ENCODE measurements at places on chromosomes 7 and 10. TPM values are rescaled to one million over a fixed set of nuclear protein-coding genes. Genes with fewer than 3 reads are reported as not detected.

Gene MYOZ1
- 2.0 TPM for polyA plus RNA-seq

Gene POMZP3
- 17.2 TPM for polyA plus RNA-seq

Gene HOXA4
- 15.3 TPM for polyA plus RNA-seq

Gene KLHDC10
- 7.8 TPM for polyA plus RNA-seq

Gene SDK1
- polyA plus RNA-seq, result 0.27 TPM

Gene PDCD11
- polyA plus RNA-seq, result 5.9 TPM

Gene SPDYE9
- polyA plus RNA-seq, result not detected

Gene CACNB2
- 18.4 TPM for polyA plus RNA-seq

Gene LRRC4
- polyA plus RNA-seq, result 0.67 TPM

Gene TMEM140
- 5.4 TPM for polyA plus RNA-seq

Gene OR2A1
- polyA plus RNA-seq, result 0.46 TPM

Gene CYP3A4
- 10.4 TPM for polyA plus RNA-seq

Gene IFIT1B
- polyA plus RNA-seq, result 0.04 TPM

Gene OR2A5
- polyA plus RNA-seq, result under 0.01 TPM

Gene JCAD
- polyA plus RNA-seq, result 0.54 TPM

Gene GHRHR
- polyA plus RNA-seq, result not detected

Gene CDNF
- 1.8 TPM for polyA plus RNA-seq

Gene MMD2
- not detected for polyA plus RNA-seq

Gene PDGFA
- polyA plus RNA-seq, result 26.5 TPM

Gene ZNF117
- polyA plus RNA-seq, result 0.27 TPM

Gene RPEL1
- not detected for polyA plus RNA-seq

Gene DDC
- 127 TPM for polyA plus RNA-seq

Gene ERVW-1
- polyA plus RNA-seq, result not detected

Gene PON1
- 0.04 TPM for polyA plus RNA-seq

Gene VSTM4
- 2.4 TPM for polyA plus RNA-seq

Gene BAZ1B
- 15.7 TPM for polyA plus RNA-seq

Gene METTL2B
- 7.4 TPM for polyA plus RNA-seq

Gene CNPY1
- polyA plus RNA-seq, result not detected

Gene ACTR3C
- 4.0 TPM for polyA plus RNA-seq

Gene NPSR1
- polyA plus RNA-seq, result not detected

Gene DNAJC12
- polyA plus RNA-seq, result 7.6 TPM

Gene EPHA1
- 14.6 TPM for polyA plus RNA-seq

Gene COMMD3
- 63.6 TPM for polyA plus RNA-seq

Gene SLC26A5
- 0.03 TPM for polyA plus RNA-seq

Gene UPK3B
- polyA plus RNA-seq, result 2.2 TPM

Gene WNT8B
- 0.10 TPM for polyA plus RNA-seq

Gene FAM24B
- 5.7 TPM for polyA plus RNA-seq

Gene GSTO2
- 20.9 TPM for polyA plus RNA-seq

Gene OR6B1
- not detected for polyA plus RNA-seq

Gene MBL2
- polyA plus RNA-seq, result not detected
